ENCODE measurements at places on chromosomes 3 and 15.

DNA sequence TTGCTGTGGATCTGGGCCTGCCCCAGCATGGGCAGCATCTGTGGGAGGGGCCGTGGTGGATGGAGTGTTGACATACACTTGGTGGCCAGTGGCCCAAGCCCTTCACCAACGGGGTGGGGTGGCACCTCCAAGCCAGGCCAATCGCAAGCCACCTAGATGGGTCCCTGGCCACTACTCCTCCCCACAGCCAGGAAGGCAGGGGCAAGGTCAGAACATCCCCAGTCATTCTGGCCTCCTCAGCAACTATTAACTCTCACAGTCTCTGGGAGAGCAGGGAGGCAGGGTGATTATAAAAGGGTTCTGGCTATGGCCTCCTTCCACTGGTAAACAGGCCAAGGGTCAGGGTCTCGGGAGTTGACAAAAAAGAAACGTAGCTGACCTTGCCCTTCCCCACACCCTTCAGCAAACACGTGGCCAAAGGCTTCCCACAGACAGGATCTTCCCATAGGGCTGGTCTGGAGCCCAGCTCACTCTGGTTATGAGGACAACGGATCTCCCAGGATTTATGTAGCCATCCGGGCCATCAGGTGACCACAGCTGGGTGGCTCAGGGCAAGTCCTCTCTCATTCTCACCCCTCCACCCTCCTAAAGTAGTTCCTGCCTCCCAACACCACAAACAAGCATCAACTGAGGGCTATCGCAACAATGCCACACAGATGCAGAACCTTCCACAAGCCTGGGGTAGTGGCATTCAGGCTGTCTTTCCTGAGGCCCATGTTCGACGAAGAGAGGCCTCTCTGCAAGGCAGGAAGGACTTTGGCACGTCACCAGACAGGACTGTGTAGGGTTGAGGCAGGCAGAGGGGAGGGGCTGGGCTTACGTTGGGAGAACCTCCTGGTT, 18.9 kb downstream of the TLE3 start:
- no peak for DNase-seq

DNA sequence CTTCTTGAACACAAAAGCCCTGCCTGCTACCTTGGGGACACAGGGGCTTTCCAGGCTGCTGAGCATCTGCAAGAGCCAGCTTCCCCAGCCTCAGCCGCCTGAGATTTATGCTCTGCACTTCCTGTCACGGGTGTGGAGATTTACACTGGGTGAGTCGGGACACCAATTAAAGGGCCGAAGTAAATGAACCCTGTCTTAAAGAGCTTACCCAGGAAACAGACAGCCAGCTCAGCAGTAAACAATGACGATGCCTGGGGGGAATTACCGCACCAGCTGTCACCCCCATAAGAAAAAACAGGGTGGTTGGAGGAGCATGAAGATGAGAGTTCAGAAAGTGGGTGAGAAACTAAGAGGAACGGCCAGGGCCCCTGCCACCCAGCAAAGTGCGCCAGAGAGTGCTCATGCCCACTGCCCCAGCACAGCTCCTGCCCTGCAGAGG, 37.5 kb upstream of the IQSEC1 start:
- peak; percentile 35 for DNase-seq

GRCh38 chr3:108940568-108941263, 13.0 kb downstream of the GUCA1C start:
- DNase-seq = no peak

- no peak for DNase-seq
These were observed 56.3 kb downstream of the PPARG start for GRCh38 chr3:12345141-12345561.

DNA sequence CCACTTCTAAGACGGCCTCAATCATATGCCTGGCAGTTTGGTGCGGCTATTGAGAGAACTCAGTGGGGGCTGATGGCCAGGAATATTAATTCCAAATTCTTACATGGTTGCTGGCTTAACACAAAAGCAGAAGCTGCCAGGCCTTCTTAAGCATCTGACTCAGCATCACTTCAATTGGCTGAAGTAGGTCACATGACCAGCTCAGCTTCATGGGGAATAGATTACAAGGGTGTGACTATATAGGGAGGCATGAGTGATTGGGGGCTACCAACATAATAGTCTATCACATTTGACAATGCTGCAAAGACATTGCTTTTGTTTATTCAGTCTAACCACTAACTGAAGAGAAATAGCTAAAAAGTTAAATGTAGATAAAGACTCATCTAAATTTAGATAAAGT, 101.6 kb upstream of the ANKRD28 start:
- no peak for DNase-seq

GRCh38 chr15:93072011-93072410, 17.0 kb downstream of the RGMA start:
- DNase-seq = no peak

DNA sequence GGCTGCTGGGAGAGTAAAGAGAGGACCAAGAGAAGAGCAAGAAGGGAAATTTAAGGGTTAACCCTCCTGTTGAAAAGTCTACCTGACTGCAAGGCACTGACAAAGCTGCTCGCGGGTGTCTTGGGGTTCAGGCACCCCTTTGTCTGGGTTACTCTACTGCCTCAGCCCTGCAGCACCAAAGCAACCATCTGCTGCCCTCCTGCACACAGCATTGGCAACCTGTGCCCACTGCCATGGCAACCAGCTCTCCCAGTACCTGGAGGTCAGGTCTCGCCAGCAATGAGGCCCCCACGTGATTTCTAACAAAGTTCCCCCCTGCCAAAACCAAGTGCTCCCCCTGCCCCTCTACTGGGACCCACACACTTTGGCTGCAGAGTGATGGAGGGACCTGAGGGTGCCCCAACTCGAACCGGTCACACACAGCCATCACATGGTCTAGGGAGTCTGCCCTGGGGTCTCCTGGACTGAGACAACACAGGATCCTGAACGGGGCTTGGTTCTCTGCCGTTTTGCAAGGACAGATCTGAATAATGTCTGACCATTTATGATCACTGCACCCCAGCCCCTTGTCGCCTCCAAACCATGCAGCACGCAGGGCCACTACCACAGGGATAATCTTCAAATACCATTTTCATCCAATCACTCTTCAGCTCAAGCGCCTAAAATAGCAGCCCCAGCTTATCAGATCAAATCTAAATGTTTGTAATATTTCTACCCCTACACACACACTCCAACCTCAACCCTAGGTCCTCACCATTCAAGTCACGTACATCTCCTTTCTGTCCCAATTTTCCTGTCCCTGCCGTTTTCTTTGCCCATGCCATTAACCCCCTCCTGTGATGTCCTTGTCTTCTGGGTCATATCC, 50.7 kb downstream of the ADCY5 start:
- DNase-seq = no peak

DNA sequence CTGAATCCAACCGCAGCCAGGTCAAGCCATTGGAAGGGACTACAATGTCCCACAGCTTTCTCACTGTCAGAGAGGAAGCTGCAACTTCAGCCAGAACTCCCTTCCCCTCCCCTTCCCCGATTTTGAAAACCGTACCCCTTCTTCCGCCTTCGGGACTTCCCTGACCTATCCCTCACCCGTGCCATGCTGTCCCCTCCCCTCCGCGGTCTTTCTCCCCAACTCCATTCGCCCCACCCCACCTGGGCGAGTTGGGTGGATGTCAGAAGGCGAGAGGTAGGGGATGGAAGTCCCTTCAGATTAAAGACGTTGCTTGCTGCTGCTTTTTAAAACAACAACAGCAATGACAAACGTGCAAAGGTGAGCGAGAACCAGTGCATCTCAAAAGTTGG, 723 bp downstream of the CPNE4 start:
- no peak for DNase-seq

- DNase-seq = no peak
These were observed 22.3 kb upstream of the EPB42 start for GRCh38 chr15:43243020-43243645.

DNA sequence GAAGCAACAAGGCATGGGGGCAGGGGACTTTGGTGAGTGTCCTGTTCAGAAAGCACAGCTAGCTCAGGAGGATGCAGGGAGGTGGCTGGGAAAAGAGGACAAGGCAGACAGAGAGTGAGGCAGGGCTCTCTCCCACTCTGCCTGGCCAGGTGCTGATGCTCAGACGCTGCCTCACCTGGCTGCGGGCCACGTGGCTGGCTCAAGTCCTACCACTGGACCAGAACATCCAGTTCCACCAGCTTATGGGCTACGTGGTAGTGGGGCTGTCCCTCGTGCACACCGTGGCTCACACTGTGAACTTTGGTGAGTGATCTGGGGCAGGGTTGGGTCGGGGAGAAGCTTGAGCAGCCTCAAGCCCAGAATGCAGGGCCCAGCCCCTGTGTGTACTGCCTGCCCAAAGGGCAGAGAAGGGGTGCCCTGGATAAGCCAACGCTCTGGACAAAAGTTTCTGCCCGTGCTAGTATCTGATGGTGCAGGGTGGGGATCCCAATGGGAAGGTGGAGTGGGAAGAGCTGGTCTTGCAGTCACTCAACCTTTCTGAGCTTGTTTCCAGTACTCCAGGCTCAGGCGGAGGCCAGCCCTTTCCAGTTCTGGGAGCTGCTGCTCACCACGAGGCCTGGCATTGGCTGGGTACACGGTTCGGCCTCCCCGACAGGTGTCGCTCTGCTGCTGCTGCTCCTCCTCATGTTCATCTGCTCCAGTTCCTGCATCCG, 20.9 kb downstream of the NOX5 start:
- no peak for DNase-seq

DNA sequence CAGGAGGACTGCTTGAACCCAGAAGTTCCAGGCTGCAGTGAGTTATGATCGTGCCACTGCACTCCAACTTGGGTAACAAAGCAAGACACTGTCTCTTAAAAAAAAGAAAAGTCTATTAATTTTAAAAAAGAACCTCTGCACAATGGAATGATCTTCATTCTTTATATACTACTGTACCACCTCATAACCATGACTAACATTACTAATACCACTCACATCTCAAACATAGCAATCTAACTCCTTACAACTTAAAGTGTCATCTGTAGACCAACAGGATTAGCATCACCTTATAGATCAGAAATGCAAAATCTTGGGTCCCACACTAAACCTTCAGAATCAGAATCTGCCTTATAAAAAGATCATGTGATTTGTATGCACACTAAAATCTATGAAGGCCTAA, 48.8 kb upstream of the MAP4 start:
- DNase-seq = no peak

DNA sequence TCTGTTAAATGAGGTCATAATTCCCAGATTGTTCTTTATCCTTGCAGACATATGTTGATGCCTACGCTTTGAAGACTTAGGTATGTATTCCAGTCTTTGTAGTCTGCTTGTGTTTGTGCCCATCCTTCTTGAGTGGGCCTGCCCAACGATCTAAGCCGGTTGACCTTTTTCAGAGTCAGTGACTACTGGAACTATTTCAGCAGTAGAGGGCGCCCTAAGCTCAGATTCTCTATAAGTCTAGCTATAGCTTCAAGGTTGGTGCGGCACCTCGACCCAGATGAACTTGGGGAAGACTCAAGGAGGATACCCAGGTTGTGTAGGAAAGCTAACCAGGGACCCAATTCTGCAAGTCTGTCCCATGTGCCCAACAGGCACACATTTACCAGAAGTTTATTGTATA, 228.8 kb upstream of the PPP2R3A start:
- DNase-seq = no peak

DNA sequence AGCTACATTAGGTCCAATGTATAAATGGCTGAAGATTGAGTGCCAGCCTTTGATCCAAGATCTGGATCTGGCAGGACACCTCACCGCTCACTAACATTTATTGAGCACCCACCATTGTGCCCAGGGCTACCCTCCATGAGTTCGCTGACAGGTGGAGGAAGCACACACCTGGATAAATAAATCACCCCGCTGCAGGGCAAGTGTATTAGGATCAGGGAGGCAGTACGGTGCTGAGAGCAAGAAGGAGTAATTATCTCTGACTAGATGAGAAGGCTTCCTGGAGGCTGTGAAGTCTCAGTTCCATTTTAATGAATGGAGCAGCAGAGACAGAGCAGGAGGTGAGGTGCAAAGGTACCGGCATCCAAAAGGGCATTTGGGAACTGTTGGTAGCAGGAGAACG, 104.1 kb downstream of the LIPC start:
- no peak for DNase-seq

DNA sequence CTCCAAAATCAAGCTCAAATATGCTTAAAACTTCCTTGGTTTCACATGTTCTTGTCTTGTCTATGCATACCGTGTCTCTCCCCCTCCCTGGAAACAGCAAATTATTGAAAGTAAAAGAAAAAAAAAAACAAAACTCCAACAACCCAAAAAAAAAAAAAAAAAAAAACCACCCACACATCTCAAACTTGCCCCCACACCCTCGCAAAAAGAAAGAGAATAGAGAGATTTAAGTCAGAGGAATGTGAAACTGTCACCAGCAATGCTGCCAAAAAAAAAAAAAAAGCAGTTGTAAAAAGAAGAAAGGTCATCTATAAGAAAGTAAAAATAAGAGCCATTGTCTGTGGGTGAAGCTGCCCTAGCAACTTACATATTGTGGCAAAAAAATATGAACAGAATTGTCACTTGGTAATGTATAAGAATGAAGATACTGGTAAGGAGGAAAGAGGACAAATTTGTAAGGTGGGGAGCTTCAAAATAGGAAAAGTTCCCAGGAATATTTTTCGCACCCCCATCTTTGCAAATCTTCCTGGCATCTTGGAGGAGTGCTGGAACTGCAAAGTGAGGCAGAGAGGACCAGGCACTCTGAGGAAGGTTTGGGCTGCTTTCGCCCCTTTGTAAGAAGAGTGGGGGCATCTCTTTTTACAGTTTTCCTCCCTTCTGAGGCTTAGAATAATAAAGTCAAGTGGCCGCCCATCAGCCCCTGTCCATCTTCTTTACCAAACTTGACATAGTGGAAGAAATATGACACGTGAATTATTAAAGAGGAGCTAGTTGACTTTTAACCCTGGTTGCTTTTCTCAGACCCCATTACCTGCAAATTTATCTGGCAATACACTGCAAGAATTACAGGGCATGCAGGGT, 81.8 kb downstream of the NR2F2 start:
- DNase-seq = no peak

GRCh38 chr3:58485801-58486435, 6.0 kb upstream of the KCTD6 start:
- DNase-seq = no peak

DNA sequence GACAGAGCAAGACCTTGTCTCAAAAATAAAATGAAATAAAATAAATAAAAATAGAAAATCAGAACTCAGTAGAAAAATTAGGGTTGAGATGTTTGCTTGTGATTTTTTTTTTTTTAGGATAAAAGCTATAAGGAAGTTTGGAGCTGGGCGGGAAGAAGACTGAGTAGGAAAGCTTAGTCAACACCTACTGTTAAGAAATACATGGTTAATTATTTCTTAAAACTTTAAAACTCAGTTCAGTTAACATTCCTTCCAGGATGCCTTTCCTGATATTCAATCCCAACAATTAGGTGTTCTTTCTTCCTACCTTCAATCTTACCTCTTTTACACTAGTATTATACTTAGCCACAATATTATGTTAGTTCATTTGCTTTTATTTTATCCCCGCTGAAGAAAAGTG, 246.2 kb downstream of the LSAMP start:
- no peak for DNase-seq

GRCh38 chr3:156665291-156665690, 9.1 kb upstream of the TIPARP start:
- DNase-seq = no peak

DNA sequence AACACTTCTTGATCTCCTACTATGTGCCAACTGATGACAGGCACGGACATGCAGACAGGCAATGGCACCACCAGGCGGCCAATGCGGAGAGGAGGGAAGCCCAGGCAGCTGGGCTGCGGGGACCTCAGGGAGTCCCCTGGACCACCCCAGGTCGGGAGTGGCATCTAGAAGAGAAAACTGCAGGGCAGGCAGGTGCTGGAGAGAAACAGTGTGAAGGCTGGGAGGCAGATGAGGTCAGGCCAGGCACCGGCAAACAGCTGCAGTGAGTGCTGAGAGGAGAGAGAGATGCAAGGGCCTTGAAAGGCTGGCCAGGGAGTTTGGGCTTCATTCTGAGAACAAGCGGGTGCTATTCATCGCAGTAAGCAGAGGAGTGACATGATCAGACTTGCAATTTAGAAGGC, 29.1 kb downstream of the SLC6A1 start:
- DNase-seq = no peak
